ENCODE measurements at places on chromosomes 1 and 21.

DNA sequence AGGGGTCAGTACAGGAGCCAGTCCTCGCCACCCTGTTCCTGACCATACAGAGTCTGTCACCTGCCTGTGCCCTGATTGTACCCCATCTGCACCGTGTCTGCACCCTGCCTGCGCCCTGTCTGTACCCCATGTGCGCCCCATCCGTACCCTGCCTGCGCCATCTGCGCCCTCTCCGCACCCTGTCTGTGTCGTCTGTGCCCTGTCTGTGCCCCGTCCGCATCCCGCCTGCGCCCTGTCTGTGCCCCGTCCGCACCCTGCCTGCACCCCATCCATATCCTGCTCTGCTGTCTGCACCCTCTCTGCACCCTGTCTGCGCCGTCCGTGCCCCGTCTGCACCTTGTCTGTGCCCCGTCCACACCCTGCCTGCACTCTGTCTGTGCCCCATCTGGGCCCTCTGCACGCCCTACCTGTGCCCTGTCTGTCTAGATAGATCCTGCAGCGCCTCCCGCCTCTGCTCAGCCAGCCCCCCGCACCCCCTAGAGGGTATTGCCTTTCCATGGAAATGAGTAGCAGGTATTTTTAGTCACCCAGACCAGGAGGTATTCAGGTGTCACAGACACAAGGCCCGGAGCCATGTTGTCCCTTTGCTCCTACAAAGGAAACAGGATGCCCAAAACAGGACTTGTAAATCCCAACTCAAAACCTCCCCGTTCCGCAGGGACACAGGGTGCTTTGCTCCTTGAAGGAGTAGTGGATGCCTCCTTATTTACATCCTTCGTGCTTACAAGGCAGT lies 7.7 kb upstream of the NPHP4 start:
- no peak for DNase-seq

- no peak for DNase-seq
Observed at GRCh38 chr1:63012339-63012738, 228.4 kb downstream of the ATG4C start.

GRCh38 chr1:11546456-11546855 lies 67.5 kb downstream of the DISP3 start:
- no peak for DNase-seq

DNA sequence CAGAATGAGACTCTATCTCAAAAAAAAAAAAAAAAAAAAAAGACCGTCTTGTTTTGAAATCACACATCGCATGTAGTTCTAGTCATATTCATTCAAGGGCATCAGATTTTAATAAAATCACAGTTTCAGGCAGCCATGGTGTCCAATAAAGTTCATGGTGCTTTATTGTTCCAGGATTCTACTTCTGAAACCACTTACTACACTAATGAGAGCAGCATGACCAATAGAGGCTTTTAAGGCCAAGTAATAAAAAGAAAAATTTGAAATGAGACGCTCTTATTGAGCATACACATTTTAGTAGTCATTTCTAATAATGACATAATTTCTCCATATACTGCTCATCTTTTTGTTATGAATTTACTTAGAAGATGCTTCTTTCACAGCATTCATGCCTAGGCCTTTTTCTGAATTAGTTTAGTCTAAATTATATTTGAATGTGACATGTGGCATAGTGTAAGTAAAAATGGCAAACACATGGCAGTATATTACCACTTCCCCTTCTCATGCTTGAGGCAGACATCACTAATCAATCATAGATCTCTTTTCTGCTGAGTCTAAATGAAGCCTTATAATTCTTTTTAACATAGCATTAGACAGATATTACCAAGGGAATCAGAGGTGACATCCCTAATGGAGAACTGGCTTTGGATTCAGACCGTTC lies 18.5 kb downstream of the NTMT2 start:
- DNase-seq, result no peak

- no peak for DNase-seq
Observed at GRCh38 chr1:205545001-205545919, 40.8 kb downstream of the CDK18 start.
